ENCODE measurements at places on chromosomes 11 and 22.

- no peak for DNase-seq
Measured at GRCh38 chr11:111026241-111026640, 219.3 kb upstream of the POU2AF2 start.

GRCh38 chr11:76880314-76880713 is 19.6 kb downstream of the ACER3 start:
- DNase-seq, result no peak

DNA sequence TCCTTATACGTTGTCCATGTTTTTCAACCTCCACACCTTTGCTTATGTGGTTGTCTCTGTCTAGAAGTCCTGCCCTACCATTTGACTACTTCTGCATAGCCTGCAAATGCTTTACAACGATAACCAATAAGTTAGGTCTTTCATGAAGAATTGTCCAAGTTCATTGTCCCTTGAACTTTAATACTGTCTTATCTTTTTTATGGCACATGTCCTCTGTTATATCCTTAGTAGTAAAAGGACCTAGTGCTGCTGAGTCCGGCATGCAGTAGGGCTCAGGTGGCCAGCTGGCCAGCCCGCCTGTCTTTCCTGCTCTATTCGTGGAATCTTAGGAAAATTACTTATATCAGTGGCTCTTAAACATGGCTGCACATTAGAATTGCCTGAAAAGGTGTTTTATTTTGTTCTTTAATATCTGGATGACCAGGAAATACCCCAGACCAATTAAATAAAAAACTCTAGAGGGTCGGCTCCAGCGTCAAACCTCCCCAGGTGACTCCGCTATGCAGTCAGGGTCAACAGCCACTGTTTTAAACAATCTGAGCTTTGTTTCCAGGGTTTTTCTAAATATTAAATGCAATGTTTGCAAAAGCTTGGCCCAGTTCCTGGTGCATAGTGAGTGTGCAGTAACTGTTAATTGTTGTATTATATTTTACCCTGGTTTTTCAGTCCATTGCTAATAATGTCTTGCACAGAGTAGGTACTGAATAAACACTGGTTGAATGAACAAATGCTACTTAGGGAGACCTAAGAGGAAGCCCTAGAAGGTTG is 64.6 kb upstream of the SESN3 start:
- DNase-seq, result no peak

DNA sequence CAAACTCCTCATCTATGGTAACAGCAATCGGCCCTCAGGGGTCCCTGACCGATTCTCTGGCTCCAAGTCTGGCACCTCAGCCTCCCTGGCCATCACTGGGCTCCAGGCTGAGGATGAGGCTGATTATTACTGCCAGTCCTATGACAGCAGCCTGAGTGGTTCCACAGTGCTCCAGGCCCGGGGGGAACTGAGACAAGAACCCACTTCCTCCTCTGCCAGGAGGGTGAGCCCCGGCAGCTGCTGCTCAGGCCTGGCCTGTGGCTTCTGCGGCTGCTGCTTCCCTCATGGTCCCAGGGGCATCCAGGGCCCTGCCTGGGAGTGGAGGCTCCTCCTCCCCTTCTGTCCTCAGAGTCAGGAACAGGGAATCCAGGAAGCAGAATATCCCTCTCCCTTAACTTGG is 98.4 kb downstream of the ZNF280B start:
- no peak for DNase-seq

- DNase-seq, result no peak
Measured at GRCh38 chr11:74203966-74204365, 32.9 kb downstream of the PPME1 start.

DNA sequence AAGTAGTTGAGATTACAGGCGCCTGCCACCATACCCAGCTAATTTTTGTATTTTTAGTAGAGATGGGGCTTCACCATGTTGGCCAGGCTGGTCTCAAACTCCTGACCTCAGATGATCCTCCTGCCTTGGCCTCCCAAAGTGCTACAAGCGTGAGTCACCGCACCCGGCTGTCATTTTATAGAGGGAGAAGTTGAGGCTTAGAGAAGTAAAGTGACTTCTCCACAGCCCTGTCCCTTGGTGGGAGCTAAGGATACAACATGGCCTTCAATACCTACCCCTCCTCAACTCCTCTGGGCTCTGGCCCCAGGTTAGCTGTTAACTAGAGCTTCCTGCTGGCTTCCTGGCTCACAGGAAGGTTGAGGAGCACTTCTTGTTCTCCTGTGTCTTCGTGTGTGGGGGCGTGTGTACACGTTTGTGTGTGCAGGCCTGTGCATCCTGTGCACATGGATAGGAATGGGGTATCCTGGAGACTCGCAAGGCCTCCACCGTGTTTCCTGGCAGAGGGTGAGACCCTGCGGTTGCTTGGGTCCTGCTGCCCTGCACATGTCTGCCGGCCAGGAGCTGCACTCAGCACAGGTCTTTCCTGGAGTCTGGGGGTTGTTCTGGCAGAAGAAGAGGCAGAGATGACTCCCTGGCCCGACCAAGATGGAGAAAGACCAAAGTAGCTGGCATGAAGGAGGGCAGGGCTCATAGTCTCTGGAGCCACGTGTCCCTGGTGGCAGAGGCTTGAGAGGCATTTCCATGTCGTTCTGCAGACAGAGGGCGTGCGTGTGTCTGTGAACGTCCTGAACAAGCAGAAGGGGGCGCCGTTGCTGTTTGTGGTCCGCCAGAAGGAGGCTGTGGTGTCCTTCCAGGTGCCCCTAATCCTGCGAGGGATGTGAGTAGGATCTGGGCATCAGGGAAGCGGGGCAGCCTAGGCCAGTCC is 2.4 kb downstream of the SIDT2 start:
- peak; percentile 70 for DNase-seq

- DNase-seq, result no peak
Measured at GRCh38 chr11:125457814-125458343, 38.2 kb downstream of the FEZ1 start.

DNA sequence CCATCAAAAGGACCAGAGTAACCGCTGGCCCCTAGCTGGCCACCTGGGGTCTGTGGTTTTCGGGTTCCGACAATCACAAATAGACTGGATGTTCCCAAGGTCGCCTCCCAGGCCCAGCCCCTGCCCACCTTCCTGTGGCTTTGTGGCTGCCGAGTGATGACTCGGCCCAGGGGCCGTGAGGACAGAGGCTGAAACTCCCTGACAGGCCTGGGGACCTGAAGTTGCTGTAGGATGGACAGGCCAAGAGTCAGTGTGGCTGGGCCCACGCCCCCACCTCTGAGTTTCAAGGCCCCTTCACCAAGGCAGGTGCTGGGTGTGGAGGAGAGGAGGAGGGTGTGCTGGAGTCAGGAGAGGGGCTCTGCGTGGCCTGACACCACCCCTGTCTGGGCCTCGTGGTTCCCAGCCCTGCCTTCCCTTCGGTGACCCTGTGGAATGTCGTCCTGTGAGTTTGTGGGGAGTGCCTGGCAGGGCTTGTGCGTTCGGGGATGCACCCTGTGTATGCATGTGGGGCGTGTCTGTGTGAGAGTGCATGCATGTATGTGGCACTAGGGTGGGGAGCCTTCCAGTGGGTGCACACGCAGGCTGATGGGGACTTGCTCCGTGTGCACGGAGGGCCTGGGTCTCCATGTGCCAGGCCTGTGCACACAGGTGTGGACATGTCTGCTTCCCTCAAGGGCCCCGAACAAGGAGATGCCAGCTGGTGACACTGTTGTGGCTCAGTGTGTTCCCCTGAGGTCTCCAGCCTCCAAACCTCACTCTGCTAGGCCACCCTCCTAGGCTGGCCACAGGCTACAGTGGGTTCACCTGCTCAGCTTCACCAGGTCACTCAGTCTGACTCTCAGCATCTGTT is 8.4 kb upstream of the MGAT3 start:
- DNase-seq, result no peak

- DNase-seq, result no peak
Measured at GRCh38 chr11:9719566-9720289, 55.9 kb downstream of the SWAP70 start.

GRCh38 chr11:121254756-121255155 is 37.8 kb upstream of the SC5D start:
- no peak for DNase-seq

- DNase-seq, result no peak
Measured at GRCh38 chr11:37946155-37946766, 1348.2 kb upstream of the RAG2 start.

- DNase-seq, result no peak
Measured at GRCh38 chr22:32324505-32325415, 32.9 kb upstream of the RFPL3 start.

- no peak for DNase-seq
Measured at GRCh38 chr11:47466201-47466600, 17.3 kb upstream of the RAPSN start.

DNA sequence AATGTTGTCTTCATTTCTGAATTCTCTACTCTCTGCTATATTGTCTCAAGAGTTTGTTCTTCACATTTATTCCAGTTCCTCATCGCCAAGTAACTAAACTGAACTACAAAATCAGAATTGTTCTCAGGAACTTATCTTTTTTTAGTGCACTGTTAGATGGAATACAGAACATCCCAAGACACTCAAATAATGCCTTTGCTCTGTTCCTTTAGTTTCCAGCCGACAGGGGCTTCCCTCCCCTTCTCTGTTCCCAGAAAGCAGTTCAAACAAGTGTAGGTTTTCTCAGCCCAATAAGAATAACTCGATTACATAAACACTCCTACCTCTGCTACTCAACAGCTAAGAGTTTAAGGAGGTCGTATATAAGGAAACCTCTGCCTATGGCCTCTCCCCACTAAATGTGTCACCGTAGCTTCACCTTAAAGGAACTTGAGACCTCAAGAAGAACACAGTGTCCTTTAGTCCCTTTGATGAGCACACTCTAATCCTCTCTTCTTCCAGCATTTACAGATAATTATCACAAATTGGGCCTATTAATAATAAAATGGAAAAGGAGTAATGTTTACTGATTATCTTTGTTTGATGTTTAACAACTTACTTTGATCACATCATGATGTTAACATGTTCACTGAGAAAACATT is 6.9 kb downstream of the POU2AF3 start:
- DNase-seq, result no peak

DNA sequence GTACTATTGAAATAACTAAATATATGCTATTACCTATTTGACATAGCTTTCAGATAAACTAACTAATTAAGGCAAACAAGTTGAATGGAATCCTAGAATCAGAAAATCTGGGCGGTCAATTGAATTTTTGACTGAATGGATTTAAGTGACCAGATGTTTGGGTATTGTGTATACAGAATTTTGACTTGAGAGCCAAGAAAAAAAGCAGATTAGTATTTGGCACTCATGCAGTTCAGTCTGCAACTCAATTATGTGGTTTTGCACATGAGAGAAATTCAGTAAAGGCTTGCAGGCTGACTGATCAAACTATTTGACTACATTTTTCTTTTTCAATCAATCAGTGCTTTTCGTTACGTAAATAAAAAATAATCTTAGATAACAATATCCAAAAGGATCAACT is 254.8 kb downstream of the GUCY1A2 start:
- no peak for DNase-seq

DNA sequence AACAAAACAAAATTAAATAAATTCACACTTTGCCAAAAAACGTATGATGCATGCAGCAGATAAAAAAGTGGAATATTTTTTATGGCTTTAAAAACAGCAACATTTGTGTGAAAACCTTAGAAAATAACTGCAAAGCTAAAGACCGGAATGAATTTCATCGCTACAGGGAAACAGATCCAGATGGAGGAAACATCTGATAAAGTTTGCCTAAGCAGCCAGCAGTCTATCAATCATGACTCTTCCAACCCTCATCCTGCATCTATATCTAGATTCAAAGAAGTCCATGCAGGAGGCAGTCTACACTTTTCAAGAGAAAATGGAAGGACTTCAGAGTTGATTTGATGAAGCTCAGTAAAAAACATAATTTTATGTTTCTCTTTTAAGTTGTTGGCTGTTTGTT is 126.8 kb downstream of the SWAP70 start:
- DNase-seq, result no peak

DNA sequence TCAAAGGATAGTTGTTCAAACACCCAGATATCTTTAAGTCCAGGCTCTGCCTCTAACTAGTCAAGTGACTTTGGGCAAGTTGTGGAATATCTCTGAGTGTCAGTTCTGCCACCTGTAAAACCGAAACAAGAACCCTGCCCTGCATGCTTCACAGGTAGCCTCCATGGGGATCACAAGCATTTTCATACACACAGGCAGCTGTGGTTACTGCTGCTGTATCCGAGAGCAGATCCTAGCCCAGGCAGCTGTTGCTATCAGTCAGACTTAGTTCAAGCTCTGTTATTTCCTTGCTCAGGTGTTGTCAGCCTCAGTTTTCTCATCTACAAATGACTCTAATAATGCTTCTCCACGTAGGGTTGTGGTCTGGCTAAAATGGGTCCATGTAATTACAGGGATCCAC is 6.5 kb upstream of the RASD2 start:
- no peak for DNase-seq

DNA sequence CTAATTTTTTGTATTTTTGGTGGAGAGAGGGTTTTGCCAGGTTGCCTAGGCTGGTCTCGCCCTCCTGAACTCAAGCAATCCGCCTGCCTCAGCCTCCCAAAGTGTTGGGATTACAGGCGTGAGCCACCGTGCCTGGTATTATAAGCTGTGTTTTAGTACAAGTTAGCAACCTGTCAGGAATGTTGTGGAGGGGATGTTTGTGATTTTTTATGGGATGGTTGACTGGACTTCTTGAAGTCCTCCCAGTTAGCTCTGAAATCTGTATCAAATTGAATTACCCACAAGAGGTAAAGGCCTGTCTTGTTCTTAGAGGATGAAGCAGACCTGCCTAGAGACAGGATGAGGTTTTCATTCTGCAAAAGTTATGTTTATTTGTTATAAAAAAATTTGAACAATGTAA is 34.1 kb upstream of the IL18BP start:
- DNase-seq, result no peak

GRCh38 chr11:114088836-114089235 is 29.3 kb downstream of the ZBTB16 start:
- no peak for DNase-seq

DNA sequence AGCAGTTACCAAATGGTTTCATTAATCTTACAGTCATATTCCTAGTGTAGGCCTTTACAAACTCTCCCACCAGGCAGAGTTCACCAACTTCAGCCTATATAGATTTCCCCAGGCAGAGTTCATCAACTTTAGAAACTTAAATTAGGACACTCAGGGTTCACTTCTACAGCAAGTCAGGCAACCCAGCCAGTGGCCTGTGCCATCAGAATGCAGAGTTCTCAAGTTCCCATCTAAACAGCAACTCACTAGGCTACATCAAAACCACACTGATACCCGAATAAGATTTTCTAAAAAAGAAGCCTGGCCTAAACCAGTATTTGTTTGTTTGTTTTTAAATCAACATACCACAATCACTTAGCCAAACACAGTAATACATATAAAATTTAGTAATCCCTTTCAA is 33.7 kb downstream of the PICALM start:
- no peak for DNase-seq

DNA sequence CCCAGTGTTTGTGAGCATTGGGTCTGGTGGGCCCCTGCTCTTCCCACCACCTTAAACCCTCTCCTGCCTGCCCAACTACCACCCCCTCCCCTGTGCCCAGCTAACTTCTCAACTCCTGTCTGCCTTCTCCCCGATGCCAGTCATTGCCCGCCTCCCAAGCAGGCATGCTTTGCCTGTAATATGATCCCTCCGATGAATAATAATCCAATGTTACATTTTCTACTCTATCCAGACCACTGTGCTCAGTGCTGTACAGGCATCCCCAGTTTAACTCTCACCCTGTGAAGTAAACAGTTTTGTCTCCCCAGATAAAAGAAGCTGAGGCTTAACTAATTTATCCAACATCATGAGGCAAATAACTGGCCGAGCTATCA is 35.5 kb upstream of the OLFML1 start:
- DNase-seq, result no peak
